Activated T-cell treated with anti-CD3 and anti-CD28 coated beads, Interleukin-2, amount 50 U/mL, for 48 hours (primary cell): ENCODE measurements at places on chromosomes 6 and 20.

- DNase-seq, result peak; percentile 90
Measured at GRCh38 chr6:31834367-31835250, 7.1 kb downstream of the HSPA1B start.

GRCh38 chr6:160160450-160160849, 38.8 kb downstream of the SLC22A1 start:
- DNase-seq, result no peak

GRCh38 chr6:143236151-143236798, 175.6 kb downstream of the AIG1 start:
- DNase-seq, result no peak

DNA sequence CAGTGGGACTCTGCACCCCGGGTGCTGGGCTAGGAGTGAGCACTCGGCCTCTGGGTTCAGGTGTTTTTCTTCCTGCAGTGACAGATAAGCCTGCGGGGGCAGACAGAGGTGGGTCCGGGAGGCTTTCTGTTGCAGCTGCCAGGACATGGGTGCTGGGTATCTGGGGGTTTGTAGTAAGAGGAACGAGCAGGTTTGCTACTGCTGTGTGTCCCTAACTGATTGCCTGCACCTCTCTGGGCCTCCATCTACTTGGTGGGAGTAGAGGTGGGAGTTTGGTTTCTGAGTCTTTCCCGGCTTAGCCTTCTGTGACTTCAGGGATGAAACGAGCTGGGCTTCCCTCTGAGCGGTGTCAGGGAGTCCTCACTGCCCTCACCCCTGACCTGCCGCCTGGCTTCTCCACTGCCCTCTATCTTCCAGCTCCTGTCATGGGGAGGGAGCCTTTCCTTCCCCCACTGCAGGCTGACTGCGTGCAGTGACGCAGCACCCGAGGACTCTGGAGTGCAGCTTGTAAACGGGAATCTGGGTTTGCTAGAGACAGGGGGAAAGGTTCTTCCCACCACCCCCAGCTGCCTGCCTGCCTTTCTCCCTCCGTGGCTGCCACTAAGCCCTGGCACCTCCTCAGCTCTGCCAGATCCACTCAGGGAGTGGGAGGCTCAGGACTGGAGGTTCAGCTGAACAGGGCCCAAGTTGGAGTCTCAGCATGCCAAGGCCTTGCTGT, 6.7 kb downstream of the DLGAP4 start:
- no peak for DNase-seq

- DNase-seq, result no peak
Measured at GRCh38 chr6:109609737-109610136, 81.3 kb downstream of the AK9 start.

DNA sequence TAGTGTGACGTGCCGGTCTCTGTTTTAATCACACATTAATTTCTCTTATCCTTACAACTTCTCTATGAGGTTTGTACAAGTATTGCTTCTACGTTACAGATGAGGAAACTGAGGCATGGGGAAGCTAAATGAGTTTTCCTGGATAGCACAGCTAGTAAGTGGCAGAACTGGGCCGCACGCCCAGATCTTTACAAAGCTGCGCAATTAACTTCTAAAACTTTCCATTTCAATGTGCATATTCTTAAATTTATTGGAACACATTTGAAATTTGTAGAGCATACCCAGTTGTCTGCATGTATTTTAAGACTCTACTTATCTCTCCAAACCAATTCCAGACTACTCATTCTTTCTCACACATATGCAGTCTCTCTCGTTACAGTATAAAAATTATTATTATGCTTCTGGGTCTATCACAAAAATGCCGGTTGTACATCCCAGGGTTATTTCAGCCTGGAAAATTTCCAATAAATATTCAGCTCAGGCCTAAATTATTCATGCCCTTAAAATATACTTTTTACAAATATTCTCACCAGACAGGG, 10.2 kb upstream of the PERP start:
- DNase-seq, result no peak

- DNase-seq, result no peak
Measured at GRCh38 chr6:163263998-163264661, 150.4 kb upstream of the QKI start.

- DNase-seq, result no peak
Measured at GRCh38 chr20:3804254-3804751, 8.2 kb downstream of the CDC25B start.

DNA sequence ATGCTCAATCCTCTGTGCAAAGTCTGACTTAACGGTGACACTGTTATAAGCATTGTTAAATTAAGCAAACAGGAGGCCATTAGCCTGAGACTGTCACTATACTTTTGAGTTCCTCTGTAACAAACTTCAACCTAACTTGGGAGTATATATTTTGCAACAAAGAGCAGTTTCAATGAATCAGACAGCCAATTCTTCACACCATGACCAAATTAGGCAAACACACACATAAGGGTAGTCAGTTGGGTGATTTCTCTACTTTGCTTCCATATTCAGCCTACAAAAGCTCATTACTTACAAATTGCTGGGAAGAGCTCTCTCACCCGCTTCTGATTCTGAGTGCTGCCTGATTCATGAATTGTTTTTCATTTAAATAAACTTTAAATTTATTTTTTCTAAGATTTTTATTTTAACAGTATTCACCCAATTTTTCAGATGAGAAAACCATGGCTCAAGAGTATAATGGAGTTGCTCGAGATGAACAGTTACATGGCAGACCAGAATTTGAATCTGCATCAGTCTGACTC, 60.5 kb downstream of the HACE1 start:
- DNase-seq, result no peak

GRCh38 chr6:33677143-33677660, 34.3 kb downstream of the UQCC2 start:
- DNase-seq, result no peak

DNA sequence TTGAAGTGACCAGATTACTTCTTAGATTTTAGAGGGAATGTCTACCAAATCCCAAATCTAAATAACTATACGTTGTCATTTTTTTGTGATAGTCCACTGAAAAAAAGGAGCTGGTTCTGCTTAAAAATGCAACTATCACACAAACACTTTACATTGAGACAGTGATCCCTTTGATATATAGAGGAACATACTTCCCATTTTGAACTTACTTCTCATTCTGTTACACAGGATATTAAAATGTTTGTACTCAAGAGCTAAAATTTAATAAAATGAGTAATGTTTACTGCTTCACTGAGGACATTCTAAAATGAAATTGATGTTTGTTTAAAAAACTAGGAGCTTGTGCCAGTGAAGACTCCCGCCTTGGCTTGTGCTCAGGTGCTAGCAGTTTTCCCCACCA, 174.1 kb downstream of the CARMIL1 start:
- DNase-seq, result no peak

DNA sequence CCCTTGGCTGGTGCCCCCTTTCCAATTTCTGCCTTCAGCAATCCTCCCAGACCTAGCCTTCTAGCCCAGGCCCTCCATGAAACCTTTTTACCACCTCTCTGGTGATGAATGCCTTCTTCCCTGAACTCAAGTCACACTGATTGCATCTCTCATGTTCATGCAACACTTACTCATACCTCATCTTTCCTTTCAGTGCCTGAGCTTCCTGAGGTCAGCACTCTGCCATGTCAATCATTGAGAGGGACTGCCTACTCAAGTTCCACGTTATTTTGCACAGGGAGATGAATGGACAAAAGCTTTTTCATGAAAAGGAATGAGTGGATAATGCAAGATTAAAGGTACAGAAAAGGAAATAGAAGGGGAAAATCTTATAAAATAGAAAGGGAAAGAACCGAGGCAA, 60.1 kb upstream of the PLEKHG1 start:
- no peak for DNase-seq

GRCh38 chr6:24643920-24644319, 2.1 kb downstream of the KIAA0319 start:
- DNase-seq, result no peak

DNA sequence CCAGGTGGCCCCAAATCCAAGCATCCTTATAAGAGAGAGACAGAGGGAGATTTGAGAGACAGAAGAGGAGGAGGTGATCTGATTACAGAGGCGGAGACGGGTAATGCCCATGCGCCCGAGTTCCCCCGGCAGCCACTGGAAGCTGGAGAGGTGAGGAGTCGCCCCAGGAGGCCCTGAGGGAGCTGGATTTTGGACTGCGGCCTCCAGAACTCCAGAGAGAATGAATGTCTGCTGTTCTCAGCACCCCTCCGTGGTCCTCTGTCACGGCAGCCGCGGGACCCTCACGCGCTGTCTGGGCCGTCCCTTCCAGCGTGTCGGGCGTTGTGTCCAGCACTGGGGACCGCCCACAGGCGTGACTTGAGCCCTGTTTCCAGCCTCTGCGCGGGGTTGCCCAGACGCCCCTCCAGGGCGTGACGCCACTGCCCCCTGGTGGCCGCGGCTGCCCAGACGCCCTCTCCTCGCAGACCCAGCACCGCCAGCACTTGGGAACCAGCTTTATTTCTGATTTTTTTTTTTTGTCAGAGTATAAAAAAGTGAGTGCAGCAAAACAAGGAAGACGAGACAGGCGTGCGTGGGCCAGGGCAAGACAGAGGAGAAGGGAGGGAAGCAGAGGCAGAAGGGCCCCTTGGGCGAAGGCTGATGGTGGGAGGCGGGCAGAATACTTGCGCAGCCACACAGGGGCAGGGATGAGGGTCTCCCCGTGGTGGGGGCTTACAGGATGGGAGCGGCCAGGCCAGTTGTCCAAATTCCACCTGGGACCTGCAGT, 4.1 kb upstream of the ZNF512B start:
- peak; percentile 86 for DNase-seq

DNA sequence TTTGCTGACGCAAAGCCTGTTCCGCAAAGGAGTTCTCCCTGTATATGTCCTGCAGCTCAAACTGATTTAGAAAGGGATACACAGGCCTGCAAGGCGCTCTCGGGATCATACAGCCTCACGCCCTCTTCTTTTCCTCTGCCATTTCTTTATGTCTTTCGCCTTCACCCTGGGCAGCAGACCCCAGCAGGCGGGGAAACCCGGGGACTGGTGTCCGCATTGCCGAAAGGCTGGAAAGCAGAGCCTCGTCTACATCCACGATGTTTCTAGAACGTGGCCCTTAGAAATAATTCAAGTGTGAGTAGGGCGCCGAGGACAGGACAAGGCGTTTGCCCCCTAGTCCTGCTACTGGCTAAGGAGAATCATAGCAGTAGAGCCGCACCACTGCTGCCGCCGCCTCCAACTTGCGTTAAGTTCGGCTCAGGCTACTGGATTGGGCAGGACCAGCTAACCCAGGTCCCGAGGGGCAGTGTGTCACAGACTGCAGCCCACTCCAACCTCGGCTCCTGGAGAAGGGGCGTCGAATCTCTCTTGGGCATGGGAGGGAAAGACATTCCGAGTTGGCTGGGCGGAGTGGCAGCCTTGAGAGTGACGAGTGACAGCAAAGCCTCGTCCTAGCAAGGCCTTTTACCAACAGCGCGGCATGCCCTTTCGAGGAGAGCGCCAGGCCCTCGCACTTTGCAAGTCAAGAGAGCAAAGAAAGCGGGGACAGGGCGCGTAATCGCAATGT, 2.6 kb upstream of the TBX18 start:
- no peak for DNase-seq

- DNase-seq, result no peak
Measured at GRCh38 chr6:88216182-88216581, 50.0 kb upstream of the CNR1 start.
